ENCODE measurements at places on chromosomes 3 and 15. TPM values are rescaled to one million over a fixed set of nuclear protein-coding genes. Genes with fewer than 3 reads are reported as not detected.

GRCh38 chr3:58254144-58254543 is 16.6 kb downstream of the ABHD6 start:
- no peaks in the 10 kb centered on the region for H3K27me3 ChIP-seq
- H3K36me3 ChIP-seq, result peaks cover 11% of the 10 kb centered on the region
- no peak overlapping the region for H3K4me3 ChIP-seq
- H3K4me1 ChIP-seq, result peaks cover 12% of the 10 kb centered on the region

IQCH gene
- 1.4 TPM for total RNA-seq

SMCO1 gene
- total RNA-seq, result not detected

GRCh38 chr3:139619484-139619883 is 58.3 kb downstream of the NMNAT3 start:
- peaks cover 2% of the 10 kb centered on the region for H3K36me3 ChIP-seq
- no peak overlapping the region for H3K27ac ChIP-seq
- H3K4me1 ChIP-seq, result no peaks in the 10 kb centered on the region

DNA sequence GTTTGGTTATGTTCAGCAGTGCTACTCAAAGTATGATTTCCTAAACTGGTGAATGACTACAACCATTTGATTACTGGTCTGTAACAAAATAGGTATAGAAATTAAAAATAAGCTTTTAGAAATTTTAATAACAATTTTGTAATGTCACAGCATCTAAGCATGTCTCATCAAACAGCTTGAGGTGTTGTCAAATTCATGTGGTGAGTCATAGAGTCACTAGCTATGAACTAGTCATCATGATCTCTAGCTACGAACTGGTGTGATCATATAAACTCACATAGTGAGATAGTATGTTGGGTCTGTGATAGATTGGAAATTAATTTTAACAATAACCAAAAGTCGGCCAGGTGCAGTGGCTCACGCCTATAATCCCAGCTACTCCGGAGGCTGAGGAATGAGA is 213.9 kb upstream of the RBMS3 start:
- H3K36me3 ChIP-seq, result no peaks in the 10 kb centered on the region
- no peak for DNase-seq
- H3K27me3 ChIP-seq, result peaks cover 4% of the 10 kb centered on the region
- no peaks in the 10 kb centered on the region for H3K4me1 ChIP-seq
- no peak overlapping the region for H3K27ac ChIP-seq
- H3K4me3 ChIP-seq, result no peak overlapping the region

- no peak overlapping the region for H3K27ac ChIP-seq
- no peaks in the 10 kb centered on the region for H3K36me3 ChIP-seq
- H3K27me3 ChIP-seq, result peaks cover 35% of the 10 kb centered on the region
- H3K4me3 ChIP-seq, result no peak overlapping the region
- no peaks in the 10 kb centered on the region for H3K4me1 ChIP-seq
Observed at GRCh38 chr15:98312913-98313312, 335.4 kb upstream of the IGF1R start.

GRCh38 chr3:183218826-183219225 is 34.2 kb upstream of the B3GNT5 start:
- DNase-seq, result no peak
- no peaks in the 10 kb centered on the region for H3K27me3 ChIP-seq
- peaks cover 3% of the 10 kb centered on the region for H3K36me3 ChIP-seq
- H3K4me1 ChIP-seq, result peaks cover 22% of the 10 kb centered on the region
- H3K4me3 ChIP-seq, result peak overlapping the region; percentile 27

DPPA2 gene
- not detected for total RNA-seq

KBTBD8 gene
- 30.6 TPM for total RNA-seq

GRCh38 chr15:35657679-35658311 is 111.8 kb upstream of the DPH6 start:
- H3K27ac ChIP-seq, result no peak overlapping the region
- DNase-seq, result no peak
- peaks cover 4% of the 10 kb centered on the region for H3K27me3 ChIP-seq

DNA sequence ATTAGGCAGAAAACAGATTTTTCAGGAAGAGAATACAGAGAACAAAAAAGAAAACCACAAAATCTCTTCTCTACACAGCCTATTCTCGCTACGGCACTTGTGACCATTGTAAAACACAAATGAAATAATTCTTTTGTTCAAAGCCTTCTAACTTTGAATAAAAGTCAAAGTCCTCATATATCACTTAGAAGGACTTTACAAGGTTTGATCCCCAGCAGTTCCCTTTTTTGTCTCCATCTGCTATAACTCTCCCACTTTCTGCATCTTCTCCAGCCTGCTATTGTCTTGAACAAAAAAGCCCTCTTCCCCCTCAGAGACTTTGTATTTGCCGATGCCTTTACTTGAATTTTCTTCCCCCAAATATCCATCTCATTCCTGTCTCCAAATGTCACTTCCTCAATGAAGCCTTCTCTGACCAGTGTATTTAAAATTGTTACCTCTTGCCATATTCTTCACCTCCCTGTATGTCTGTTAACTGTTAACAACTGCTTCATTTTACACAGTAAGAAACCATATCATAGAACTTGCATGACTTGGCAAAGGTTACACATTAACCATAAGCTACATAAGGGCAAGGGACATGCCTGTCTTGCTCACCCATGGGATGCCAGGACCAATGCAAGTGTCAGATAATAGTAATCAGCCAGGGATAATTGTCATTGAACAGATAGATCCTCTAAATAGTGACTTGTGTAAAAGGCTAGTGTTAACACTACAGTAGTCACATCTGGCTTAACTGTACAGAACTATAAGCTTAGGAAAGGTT is 122.4 kb downstream of the CBLB start:
- H3K27me3 ChIP-seq, result no peaks in the 10 kb centered on the region
- DNase-seq, result no peak
- peaks cover 72% of the 10 kb centered on the region for H3K4me1 ChIP-seq
- H3K36me3 ChIP-seq, result peaks cover 76% of the 10 kb centered on the region

- peaks cover 22% of the 10 kb centered on the region for H3K27me3 ChIP-seq
- no peak for DNase-seq
- H3K36me3 ChIP-seq, result no peaks in the 10 kb centered on the region
Observed at GRCh38 chr15:80423215-80423614, 19.0 kb downstream of the ARNT2 start.

GOLGA8K gene
- 0.49 TPM for total RNA-seq

GRCh38 chr3:159828542-159828943 is 160.1 kb upstream of the IL12A start:
- no peaks in the 10 kb centered on the region for H3K36me3 ChIP-seq
- H3K4me1 ChIP-seq, result no peaks in the 10 kb centered on the region
- DNase-seq, result no peak
- no peak overlapping the region for H3K4me3 ChIP-seq
- no peaks in the 10 kb centered on the region for H3K27me3 ChIP-seq

ARPP19 gene
- 190 TPM for total RNA-seq

RYR3 gene
- not detected for total RNA-seq

GRCh38 chr15:40688932-40689799 is 5.8 kb upstream of the RAD51 start:
- no peaks in the 10 kb centered on the region for H3K27me3 ChIP-seq
- H3K36me3 ChIP-seq, result peaks cover 4% of the 10 kb centered on the region
- peaks cover 5% of the 10 kb centered on the region for H3K4me1 ChIP-seq
- no peak overlapping the region for H3K4me3 ChIP-seq
- H3K27ac ChIP-seq, result no peak overlapping the region

FEZF2 gene
- not detected for total RNA-seq

DNA sequence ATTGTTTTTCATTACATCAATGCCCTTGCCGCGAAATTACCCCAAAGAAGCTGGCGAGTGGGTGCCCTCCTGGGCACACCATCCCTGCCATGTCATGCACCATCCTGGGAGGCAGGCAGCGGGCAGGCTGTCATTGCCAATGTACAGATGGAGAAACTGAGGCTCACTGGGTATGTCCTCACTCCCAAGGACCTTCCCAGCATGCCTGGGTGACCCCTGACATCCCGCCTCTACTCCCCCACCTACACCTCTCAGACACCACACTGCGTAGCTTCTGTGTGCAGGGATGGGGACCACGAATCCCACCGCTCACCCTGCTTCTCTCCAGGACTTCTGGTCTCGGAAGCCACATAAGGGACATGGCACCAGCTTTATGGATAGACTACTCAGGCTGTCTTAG is 41.0 kb upstream of the SLC41A3 start:
- no peak overlapping the region for H3K4me3 ChIP-seq
- no peaks in the 10 kb centered on the region for H3K4me1 ChIP-seq

DNA sequence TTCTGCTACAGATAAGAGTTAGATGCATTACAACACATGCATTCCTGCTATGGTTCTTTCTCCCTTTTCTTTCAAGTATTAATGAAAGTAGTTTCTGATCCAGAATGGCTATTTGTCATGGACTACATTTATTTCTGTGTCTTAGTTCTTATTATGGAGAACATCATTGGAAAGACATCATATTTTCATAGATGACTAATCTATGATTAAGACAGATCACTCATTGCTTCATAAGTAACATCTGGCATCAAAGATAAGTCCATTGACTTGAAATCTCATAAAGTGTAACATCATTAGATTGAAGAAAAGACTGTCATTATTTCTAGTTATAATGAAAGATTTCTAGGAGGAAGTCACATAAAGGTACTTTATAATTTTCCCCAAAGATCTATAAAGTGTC is 366.7 kb downstream of the NSUN3 start:
- DNase-seq, result no peak
- H3K27ac ChIP-seq, result no peak overlapping the region
- no peak overlapping the region for H3K4me3 ChIP-seq
- no peaks in the 10 kb centered on the region for H3K27me3 ChIP-seq
- no peaks in the 10 kb centered on the region for H3K36me3 ChIP-seq

GRCh38 chr3:46929324-46929723 is 47.2 kb downstream of the CCDC12 start:
- H3K27ac ChIP-seq, result no peak overlapping the region
- H3K4me1 ChIP-seq, result peaks cover 53% of the 10 kb centered on the region
- DNase-seq, result no peak
- no peaks in the 10 kb centered on the region for H3K27me3 ChIP-seq

GOLGA8Q gene
- total RNA-seq, result 0.82 TPM

DNA sequence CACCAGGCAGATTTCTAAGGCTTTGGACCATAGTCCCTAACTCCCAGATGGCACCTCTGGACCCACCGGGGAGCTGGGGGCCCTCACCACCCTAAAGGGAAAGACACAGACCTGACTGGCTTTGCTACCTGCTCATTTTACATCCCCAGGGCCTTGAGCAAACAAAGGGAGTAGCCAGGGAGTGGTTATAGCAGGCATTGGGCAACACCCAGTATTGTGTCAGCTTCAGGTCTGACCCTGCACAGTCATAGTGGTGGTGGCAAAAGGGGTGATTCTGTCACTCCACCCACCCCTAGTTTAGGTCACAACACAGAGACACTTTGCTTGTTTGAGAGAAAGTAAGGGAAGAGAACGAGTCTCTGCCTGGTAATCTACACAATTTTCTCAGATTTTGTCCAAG is 352.5 kb downstream of the DIPK2A start:
- no peak for DNase-seq
- no peaks in the 10 kb centered on the region for H3K36me3 ChIP-seq
- no peaks in the 10 kb centered on the region for H3K4me1 ChIP-seq
- H3K27me3 ChIP-seq, result no peaks in the 10 kb centered on the region
- no peak overlapping the region for H3K4me3 ChIP-seq

DNA sequence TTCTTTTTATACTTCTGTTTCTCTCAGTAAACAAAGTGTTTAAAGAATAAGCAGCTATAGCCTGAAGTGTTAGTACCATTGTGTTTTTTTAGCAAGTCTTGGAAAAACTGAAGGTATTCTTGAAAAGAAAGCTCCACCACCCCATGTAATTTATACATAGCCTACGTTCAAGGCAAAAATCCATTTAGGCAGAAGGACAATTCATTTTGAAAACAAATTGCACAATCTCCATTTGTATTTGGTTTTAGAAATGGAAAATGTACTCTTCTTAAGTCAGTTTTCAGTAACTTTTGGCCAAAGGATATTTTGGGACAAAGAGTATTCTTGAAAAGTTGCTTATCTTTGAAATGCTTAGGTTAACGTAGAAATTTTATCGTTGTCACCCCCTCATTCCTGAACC is 34.5 kb downstream of the PTPRG start:
- H3K27ac ChIP-seq, result no peak overlapping the region
- no peaks in the 10 kb centered on the region for H3K36me3 ChIP-seq
- no peaks in the 10 kb centered on the region for H3K4me1 ChIP-seq
- no peak for DNase-seq

- no peak overlapping the region for H3K4me3 ChIP-seq
- H3K27ac ChIP-seq, result no peak overlapping the region
- DNase-seq, result no peak
- H3K27me3 ChIP-seq, result no peaks in the 10 kb centered on the region
Observed at GRCh38 chr3:47892286-47893040, 89.5 kb downstream of the DHX30 start.

CACNA2D2 gene
- 0.70 TPM for total RNA-seq

GNAT1 gene
- total RNA-seq, result 0.12 TPM

PLSCR5 gene
- not detected for total RNA-seq

PPARG gene
- 0.47 TPM for total RNA-seq

TLR9 gene
- total RNA-seq, result 0.85 TPM

Data from activated naive CD8-positive, alpha-beta T cell treated with anti-CD3 and anti-CD28 coated beads for 36 hours (primary cell).